Germinal center (tissue), 1 donor: ENCODE measurements at places on chromosomes 3 and 15.

DNA sequence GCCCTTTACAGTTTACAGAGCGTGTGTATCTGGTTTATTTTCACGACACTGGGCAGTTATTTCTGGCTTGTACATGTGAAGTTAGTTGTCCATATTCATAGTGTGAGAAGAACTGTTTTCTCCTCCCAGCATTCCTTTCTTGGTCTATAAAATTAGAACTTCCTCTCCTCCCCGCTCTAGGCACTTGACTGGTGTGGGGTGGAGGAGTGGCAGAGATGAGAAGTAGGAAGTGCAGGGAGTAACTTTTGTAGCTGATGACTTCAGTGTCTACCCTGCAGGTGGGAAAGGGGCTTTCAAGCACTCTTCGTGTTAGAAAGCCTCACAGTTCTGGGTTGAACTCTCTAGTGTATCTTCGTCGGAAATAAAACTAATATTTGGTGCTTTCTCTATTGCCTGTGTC lies 13.4 kb downstream of the APOD start:
- no peak for DNase-seq

- peak; percentile 19 for DNase-seq
Measured at GRCh38 chr3:186193534-186194450, 84.9 kb upstream of the ETV5 start.

DNA sequence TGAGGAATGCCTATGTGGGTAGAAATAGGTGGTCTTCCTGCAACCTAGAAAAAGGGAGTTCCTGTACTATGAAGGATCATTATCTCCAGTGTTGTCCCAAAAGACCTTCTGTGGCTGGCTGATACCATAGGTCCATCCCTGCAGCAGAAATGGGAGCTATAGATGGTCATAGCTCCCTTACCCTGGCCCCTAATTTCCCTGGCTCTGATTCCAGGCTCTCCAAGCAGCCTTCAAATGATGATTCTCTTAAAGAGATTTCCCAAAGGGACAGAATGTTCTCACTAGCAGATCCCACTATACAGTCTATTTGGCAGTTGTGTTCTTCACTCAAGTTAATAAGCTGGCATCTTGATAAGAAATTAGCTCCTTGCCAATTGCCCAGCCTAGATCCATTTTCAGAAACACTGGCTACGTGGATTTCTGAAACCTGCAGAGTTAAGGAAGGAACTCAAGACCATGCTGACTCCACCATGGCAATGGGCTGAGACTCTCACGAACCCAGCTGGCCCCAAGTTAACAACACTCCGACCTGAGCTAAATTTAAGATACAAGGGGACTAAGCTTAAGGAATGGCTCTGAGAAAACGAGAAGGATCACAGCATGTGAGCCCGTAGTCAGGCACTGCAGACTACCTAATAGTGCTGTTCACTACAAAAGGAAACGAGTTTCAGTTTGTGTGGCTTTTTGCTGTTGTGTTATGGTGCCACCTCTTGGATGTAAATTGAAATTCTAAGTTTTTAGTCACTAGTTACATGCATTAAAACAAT lies 11.4 kb downstream of the C15orf40 start:
- DNase-seq = peak; percentile 45

GRCh38 chr3:124540550-124541211 lies 189.6 kb upstream of the UMPS start:
- DNase-seq = no peak

GRCh38 chr3:139353920-139354556 lies 10.2 kb downstream of the MRPS22 start:
- no peak for DNase-seq
